ENCODE measurements at places on chromosomes 3 and 15.

GRCh38 chr3:129077222-129077621, 16.6 kb downstream of the GP9 start:
- no peak for DNase-seq

- DNase-seq = no peak
Observed at GRCh38 chr15:69896606-69897005, 201.1 kb downstream of the TLE3 start.

- no peak for DNase-seq
Observed at GRCh38 chr3:197337656-197338055, 39.2 kb upstream of the DLG1 start.

GRCh38 chr3:188633206-188633605, 479.2 kb downstream of the LPP start:
- no peak for DNase-seq

DNA sequence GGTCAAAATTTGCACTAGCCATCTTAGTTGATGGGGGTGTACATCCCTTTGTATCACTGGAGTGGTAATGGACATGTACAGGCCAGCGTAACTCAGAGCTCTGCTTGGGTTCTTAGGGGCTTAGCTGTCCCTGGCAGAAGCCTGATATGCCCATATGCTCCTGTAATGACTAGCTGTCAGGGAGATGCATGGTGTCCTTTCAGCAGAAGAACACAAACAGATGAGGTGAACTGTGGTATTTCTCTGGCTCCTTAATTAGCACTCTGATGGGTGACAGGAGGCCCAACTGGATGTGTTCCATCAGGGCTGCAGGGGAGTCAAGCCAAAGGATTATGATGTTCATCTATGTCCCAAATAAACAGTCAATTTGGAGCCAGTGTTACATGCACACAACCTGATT, 774.5 kb downstream of the AGBL1 start:
- no peak for DNase-seq

- DNase-seq = no peak
Observed at GRCh38 chr15:96362755-96363651, 32.5 kb downstream of the NR2F2 start.

GRCh38 chr15:98787936-98788757, 139.8 kb downstream of the IGF1R start:
- no peak for DNase-seq

DNA sequence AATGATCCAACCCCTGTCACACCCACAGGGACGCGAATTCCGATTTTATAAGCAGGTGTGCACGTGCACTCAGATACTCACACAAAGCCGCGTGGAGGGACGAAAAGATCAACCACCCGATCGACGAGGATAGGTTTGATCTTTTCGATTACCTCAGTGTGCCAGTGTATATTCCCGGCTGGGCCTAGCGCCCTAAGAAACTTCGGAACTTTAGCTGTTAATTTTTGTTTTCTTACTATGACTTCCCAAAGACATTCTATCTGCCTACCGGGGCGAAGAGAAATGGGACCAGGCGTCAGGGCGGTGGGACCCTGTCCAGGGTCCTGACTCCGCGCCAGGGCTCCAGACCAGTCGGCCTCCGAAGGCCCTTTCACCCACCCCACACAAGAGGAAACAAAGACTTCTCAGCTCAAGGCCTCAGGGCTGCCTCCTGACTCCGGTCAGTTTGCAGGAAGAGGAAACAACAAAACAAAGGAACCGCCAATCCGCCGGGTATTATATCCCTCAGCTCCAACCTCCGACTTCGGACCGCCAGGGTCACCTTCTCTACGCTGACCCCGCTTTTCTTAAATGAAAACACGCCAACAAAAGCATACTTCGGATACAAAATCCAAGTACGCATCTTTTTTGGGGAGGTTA, 6.8 kb downstream of the ONECUT1 start:
- no peak for DNase-seq

- no peak for DNase-seq
Observed at GRCh38 chr15:84034578-84035398, 200.8 kb upstream of the GOLGA6L4 start.

DNA sequence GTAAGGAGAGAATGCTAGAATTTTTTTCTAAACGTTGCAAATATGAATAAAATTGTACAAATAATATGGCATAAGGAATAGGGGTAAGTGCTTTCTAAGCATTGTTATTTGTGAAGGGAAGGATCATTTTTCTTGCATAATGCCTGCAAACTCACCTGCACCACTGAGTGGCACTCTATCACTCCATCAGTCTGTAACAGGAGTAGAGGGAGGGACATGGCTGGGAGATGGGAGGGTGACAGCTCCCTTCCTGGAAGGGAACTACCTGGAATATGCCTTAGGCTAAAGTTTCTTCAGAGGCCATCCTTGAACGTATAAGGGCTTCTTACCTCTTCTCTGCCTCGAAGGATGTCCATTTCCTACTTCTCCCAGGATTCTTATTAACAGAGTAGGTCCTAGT, 3.0 kb downstream of the NAALADL2 start:
- DNase-seq = no peak

DNA sequence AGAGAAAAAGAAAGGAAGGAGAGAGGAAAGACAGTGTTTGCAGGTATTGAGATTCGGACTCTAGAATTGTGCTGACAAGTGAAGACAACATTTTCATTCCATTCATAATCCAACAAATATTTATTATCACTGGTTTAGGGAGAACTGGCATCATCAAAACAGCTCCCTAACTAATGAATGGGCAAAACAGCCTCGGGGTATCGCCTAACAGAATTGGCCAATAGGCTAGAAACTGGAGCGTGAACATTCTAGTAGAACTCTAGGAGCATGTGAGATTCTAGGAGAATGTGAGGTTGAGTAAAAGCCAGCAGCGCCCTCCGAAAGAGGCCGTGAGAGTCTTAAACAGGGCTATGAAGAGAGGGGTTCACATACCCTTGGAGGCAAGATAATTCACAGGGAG, 221.8 kb upstream of the WNT5A start:
- DNase-seq = no peak

DNA sequence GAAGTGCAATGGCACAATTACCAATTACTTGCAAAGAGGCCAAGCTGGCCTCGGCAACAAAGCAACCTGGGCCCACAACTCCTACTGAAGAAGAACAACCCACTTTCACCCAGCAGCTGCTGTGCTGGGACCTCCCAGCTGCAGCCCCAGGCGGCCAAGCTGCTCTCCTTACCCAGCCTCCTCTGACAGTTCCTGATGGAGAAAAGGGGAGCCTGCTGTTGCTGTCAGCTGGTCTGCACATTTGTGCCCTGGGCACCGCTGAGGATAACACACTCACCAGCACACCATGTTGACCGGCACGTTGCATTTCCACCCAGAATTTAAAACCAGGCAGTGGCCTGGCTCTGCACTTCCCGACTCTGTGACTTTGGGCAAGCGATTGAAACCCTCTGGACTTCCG, 33.6 kb downstream of the SSUH2 start:
- no peak for DNase-seq

DNA sequence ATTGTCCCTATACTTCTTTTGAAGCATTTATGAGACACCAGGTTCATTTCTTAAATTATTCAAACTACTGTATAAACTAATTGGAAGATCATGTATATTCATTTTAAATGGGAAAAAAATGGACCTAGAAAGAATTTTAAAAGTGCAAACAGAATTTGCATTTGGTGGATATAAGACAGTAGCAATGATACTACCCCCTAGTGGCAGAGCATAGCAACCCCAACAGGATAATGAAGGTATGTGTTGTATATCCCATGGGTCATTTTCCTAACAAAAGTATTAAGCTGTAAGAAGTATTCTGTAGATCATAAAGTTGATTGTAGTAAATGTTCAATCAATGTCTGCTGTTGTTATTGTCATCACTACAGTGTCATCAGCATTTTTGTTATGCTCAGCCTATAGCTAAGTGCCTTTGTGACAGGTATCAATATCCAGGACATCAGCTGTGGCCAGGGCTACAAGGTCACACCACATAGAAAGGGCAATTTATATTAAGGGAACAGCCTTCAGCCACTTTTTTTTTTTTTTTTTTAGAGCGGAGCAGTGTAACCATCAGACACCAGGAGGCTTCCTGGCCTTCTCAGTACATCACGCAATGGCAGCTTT, 175.8 kb downstream of the FOXB1 start:
- peak; percentile 64 for DNase-seq

DNA sequence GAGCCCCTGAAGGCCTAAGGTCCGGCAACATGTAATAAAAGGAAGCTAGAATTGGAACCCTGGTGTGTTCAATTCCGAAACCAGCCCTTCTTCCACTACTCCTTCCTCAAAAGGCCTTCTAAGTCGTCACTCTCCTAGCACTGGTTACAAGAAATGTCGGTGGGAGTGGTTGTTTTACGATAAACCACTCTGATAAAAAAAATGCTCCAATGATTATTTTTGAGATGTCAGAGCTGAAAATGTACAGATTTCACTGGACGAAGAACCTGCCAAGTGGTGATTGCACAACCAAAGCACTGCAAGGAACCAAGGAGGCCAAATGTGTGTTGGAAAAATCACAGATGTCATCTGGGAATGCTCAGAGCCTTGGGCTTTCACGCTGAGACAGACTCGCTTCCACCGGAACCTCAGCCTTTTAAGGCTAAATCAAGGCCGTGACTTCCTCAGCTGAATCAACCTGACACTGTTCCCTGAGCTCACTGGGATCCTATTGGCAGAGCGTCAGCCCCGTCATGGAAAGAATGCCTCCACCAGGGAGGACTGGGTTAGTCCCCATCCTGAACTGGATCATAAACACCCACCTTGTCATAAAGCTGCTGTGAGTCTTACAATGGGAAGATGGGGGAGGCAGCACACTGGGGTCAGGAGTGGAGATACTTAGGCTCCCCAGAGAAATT, 108.1 kb upstream of the THBS1 start:
- DNase-seq = peak; percentile 89

GRCh38 chr3:42345811-42346210, 64.6 kb downstream of the LYZL4 start:
- DNase-seq = no peak

- DNase-seq = peak; percentile 70
Observed at GRCh38 chr3:169863458-169863899, 6.3 kb downstream of the LRRC31 start.

DNA sequence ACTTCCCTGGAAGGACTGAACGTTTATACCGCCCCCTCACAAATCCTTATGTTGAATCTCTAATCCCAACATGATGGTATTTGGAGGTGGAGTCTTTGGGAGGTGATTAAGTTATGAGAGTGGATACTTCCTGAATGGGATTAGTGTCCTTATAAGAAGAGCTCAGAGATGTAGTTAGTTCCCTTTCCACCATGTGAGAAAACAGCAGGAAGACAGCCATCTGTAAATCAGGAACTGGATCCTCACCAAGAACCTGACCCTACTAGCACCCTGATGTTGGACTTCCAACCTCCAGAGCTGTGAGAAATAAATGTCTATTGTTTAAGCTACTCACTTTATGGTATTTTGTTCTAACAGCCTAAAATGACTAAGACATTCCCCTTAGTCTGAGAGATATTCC, 33.3 kb upstream of the SACM1L start:
- DNase-seq = no peak

DNA sequence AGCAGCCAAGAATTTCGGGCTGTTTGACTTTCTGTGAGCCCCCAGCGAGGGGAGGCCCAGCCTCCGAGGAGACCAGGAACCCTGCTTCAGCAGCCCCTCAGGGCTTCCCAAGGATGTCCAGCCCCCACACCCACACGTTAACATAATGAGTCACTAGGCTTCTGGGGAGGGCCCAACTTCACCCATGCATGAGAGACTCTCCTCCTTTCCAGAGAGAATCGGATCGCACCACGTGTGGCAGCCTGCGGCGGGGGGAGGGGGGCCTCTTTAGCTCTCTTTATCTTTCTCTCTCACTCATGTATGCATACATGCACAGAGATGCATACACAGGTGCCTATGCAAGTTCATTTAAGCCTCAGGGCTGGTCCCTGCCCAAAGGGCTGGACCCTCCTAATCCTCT, 3.1 kb upstream of the AP2M1 start:
- peak; percentile 27 for DNase-seq

DNA sequence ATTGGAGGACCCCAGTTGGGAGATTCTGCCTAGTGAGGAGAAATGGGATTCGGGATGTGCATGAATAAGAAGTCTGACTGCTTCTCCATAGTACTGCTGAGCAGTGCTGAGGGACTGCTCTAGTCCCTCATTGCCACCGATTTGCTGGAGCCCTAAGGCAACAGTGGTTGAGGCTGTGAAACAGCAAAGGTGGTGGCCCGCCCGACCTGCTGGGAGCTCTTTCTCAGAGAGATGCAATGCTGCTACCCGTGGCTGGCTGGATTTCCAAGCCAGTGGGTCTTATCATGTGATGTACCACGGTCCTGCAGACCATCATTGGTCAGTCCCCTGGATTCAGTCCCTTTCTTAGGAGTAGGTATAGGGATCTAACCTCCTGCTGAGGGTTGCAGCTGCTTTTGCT, 42.6 kb upstream of the GCSAM start:
- DNase-seq = no peak

DNA sequence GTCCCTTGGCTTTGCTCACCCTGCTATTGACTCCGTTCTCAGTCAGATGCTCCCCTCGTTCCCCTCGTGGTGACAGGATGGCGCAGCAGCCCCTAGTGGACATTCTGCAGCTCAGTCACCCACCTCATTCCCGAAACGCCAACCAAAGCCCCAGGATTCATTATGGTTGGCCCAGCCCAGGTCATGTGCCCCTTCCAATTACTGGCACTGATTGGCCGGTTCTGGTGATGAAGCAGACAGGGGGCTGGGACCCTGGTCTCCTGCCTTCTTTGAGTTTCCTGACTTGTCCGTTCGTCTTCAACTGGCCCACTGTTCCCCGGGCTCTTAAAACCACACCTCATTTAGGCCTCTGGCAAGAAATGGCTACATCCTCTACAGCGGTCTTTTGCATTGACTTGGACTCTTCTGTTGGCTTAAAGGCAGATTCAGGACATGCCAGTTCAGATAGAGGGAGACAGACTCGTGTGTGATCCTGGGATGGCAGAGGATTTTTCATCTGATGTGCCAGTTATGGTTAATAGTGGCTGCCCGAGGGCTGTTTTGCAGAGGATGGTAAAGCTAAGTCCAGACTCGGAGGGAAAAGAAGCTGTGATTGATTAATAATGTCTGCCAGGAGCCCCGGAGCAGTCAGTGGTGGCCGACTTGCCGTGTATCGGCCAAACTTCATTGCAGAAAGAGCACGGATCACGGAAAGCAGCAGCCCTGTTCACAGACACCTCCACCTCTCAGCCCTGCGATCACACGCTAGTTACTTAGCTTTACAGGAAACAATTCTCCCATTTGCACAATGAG, 37.8 kb downstream of the LSM3 start:
- DNase-seq = no peak

GRCh38 chr3:13547591-13548371, 1.1 kb upstream of the FBLN2 start:
- no peak for DNase-seq

DNA sequence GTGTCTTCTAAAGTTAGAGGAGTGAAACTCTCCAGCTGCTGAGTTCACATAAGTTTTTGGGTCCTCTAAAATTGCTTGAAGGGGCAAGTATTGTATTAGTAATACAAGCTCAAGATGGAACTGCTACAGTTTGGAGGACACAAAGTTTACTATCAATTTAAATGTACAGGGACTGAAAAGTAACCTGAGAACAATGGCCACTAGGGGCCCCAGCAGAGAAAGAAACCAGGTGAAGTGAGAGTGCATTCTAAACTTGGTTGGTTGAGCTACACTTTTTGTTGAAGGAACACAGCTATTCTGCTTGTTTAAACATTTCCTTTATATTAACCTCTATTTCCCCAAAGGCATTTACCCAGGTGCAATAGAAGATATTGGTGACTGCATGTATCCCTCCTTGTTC, 755.5 kb downstream of the GBE1 start:
- no peak for DNase-seq

Measured in AG08395 (cell line).